RKO (cell line): ENCODE measurements at places on chromosomes 11 and 22.
A peak's percentile ranks its signal among the peaks of the same experiment; 100 is the strongest.

- no peak for DNase-seq
These were observed 29.6 kb downstream of the EHF start for GRCh38 chr11:34650528-34650927.

GRCh38 chr11:72712841-72713240, 38.6 kb upstream of the PDE2A start:
- no peak for DNase-seq

GRCh38 chr11:76987203-76987602, 47.0 kb upstream of the B3GNT6 start:
- DNase-seq, result no peak

- DNase-seq, result no peak
These were observed 131.7 kb downstream of the MICAL2 start for GRCh38 chr11:12241971-12242672.

- peak; percentile 66 for DNase-seq
These were observed 65.0 kb upstream of the TMEM45B start for GRCh38 chr11:129750343-129751292.

DNA sequence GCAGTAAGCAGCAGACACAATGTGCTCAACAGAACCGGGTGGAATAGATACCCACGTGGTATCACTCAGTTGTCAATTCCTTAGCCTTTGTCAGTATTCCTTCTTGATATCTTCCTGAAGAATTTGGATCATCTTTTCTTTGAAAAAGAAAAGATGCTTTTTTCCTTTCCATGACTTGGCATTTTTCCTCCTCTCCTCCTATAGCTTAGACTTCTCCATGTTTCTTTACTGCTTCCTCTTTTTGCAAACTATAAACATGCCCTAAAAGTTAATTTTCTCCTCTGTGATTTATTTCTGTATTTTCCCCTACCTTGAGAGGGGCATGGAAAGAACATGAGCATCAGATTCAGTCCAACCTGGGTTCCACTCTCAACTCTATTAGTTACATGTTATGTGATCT, 11.7 kb downstream of the CBLIF start:
- no peak for DNase-seq

- DNase-seq, result no peak
These were observed 239.5 kb downstream of the ST3GAL4 start for GRCh38 chr11:126594921-126595367.

DNA sequence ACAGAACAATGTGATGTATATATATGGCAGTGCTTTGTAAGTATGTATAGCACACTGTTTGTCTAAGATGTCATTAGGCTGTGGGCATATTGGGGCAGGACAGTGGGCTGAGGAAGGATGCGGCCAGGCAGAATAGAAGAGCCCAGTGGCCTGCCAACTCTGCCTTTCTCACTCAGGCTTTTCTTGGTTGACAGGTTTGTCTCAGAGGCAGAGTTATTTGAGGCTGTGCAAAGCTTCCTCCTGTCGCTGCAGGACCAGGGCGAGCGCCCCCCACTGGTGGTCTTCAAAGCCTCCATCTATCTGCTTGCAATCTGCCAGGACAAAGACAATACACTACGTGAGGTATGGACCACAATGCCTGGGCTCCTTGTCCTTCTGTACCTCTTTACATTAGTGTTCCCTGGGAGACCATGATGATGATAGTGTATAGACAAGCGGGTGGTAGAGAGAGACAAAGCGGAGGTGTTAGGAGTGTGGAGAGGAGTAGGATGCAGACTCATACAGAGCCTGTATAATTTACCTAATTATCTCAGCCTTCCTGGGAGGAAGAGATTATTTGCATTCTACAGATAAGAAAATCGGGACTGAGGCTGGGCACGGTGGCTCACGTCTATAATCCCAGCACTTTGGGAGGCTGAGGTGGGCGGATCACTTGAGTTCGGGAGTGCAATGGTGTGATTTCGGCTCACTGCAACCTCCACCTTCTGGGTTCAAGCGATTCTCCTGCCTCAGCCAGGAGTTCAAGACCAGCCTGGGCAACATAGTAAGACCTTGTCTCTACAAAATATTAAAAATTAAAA, 37.3 kb upstream of the CCDC134 start:
- DNase-seq, result no peak

GRCh38 chr11:124681421-124681820, 7.7 kb downstream of the SPA17 start:
- DNase-seq, result no peak

GRCh38 chr11:99632969-99633368, 612.2 kb downstream of the CNTN5 start:
- no peak for DNase-seq

DNA sequence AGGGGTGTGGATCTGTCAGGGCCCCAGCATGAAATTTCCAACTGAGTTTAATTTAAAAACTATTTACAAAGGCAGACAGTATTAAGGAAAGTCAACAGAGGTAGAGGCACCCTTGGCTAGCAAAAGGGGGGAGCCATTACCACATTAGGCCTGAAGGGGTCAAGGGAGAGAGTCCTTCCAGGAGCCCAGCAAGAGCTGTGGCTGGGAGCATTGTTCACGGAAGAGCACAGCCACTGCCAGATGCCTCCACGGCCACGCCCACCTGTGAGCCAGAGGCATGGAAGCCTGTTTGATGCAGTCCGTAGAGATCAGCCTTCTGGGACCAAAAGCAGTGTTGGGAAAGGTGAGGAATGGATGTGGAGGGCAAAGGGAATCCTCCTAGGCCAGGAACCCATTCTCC, 102.6 kb downstream of the GALNT18 start:
- no peak for DNase-seq

GRCh38 chr11:1873048-1873812, 18.5 kb downstream of the PRR33 start:
- no peak for DNase-seq

- DNase-seq, result peak; percentile 41
These were observed 69.7 kb downstream of the ETS1 start for GRCh38 chr11:128517451-128518230.

- DNase-seq, result peak; percentile 93
These were observed 88.7 kb downstream of the TP53I11 start for GRCh38 chr11:44861849-44862557.

GRCh38 chr11:62054484-62055121, 69.2 kb upstream of the INCENP start:
- DNase-seq, result peak; percentile 48

GRCh38 chr22:31287818-31288495, 4.3 kb downstream of the PIK3IP1 start:
- no peak for DNase-seq

GRCh38 chr11:64809781-64810241, 540 bp downstream of the MEN1 start:
- DNase-seq, result no peak

DNA sequence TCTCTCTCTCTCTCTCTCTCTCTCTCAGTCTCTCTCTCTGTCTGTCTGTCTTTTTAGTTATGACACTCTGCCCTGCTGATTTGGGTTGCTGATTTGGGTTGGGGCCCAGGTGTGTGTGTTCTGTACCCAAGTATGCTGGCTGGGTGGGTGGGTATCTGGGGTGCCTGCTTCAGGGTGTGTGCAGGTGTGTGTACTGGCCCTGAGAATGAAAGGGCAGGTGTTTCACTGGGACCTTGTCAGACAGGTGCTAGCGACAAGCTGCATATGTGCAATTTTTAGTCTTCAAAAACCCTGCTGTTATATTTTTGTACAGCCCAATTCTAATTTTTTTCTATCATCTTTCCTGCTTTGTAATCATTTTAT, 943 bp downstream of the CSF2RB start:
- no peak for DNase-seq

- DNase-seq, result no peak
These were observed 23.7 kb downstream of the ADAMTS8 start for GRCh38 chr11:130404727-130405126.

- no peak for DNase-seq
These were observed 1.2 kb downstream of the BET1L start for GRCh38 chr11:206002-206384.

DNA sequence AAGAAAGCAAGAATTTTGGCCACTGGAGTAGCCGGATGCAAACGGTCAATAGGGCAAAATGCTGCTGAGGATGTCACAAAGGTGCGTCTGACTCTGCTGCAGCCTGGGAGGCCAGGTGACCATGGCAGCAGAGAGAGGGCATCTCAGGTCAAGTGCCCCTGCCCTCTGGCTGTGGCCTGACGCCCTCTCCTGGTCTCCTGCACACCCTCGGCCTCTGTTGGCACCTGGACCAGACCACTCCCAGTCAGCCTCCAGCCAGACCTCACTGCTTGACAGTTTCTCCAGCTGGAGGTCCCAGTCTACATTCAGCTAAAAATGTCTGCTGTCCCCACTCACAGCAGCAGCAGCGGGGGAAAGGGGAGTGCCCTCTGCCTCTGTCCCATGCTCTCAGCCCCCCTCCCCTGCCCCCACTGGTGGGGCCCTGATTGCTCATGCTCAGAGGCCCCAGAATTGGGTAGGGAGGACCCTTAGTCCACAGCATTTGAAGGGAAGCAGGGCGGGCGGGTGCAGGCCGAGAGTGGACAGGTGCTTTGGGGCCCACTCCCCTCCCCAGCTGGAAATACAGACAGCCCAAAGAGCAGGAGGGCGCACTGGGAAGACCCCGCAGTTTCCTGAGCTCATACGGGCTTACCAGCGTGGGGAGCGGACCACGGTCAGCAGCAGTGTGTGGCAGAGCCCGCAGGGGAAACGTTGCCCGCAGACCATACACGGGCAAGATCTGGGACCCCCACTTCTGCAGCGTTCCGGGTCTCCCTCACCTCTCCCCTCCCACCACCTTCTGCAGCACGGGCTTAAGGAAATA, 1.6 kb upstream of the BRSK2 start:
- peak; percentile 11 for DNase-seq

DNA sequence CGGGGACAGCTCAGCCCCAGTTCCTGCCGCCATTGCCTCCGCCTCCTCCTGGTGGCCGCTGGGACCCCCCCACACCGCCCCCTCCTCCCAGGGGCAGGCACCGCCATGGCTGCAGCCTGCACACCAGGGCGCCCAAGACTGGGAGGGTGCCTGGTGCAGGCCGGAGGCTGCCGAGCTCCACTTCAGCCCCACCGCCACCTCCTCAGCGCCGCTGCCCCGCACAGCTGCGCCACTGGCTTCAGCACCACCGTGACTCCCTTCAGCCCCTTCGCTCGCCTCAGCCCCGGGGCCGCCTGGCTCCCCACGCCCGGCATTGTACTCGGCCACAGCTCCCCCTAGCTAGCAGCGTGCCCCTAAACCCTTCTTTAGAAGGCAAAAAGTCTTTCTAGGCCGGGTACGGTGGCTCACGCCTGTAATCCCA, 131.1 kb downstream of the CRYBB2 start:
- DNase-seq, result no peak

- DNase-seq, result no peak
These were observed 9.3 kb downstream of the TOLLIP start for GRCh38 chr11:1300121-1300520.

GRCh38 chr11:46247090-46247489, 30.4 kb upstream of the CREB3L1 start:
- DNase-seq, result no peak

- no peak for DNase-seq
These were observed 39.6 kb downstream of the SYT9 start for GRCh38 chr11:7291100-7291829.

DNA sequence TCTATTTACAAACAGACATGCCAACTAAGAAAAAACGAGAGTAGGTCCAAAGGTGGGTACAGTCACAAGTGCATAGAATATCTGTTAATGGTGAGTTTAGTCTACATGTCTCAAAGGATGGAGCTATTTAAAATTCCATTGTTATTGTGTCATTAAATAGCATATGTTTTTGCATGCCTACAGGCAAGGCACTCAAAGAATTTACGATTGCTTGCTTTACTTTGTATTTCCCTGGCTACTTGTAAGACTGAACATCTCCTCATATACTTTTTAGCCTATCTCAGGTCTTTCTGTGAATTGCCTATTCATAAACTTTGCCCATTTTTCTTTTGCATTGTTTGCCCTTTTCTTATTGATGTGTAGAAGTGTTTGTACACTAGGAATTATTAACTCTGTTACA, 39.7 kb downstream of the DEUP1 start:
- peak; percentile 12 for DNase-seq

- DNase-seq, result no peak
These were observed 15.9 kb downstream of the RFPL1 start for GRCh38 chr22:29454276-29454675.
